ENCODE measurements at places on chromosomes 3 and 15.

DNA sequence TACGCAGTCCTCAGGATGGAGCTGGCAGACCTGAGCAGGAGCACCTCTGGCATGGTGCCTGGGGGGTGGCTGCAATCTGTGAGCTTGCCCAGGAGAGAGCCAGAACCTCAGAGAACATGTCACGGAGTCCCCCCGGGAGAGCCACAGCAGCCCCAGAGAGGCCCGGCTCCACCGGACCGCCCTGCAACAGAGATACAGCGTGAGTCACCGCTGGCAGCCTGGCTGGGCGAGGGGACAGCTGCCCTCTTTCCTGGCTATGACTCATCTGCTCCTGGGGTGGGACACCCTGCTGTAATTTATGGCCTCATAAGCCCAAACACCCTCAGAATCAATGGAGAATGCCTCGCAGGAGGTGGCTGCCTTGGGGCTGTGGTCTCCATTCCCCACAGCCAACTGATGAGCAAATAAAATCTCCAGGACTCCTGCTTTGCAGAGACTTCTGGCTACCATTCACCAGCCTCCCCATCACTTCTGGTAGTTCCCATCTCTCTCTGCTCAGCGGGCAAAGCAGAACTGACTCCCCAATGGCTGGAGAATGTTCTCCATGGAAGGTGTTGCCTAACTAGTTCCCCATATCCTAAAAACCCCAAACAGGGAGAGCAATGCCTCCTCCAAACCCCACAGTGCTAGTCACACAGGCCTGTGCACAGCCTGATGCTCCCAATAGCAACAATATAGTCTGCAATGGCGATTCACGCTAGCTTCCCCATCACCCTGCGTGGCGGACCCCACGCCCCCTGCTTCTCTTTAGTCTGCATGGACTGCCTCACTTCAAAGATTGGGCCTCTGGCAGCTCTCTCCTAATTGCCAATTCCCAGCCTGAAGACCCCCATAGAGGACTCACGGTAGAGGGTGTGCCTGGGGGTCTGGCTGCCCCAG is 21.6 kb downstream of the ACSBG1 start:
- DNase-seq: no peak

- DNase-seq: no peak
Observed at GRCh38 chr3:134903837-134904236, 108.8 kb downstream of the EPHB1 start.

DNA sequence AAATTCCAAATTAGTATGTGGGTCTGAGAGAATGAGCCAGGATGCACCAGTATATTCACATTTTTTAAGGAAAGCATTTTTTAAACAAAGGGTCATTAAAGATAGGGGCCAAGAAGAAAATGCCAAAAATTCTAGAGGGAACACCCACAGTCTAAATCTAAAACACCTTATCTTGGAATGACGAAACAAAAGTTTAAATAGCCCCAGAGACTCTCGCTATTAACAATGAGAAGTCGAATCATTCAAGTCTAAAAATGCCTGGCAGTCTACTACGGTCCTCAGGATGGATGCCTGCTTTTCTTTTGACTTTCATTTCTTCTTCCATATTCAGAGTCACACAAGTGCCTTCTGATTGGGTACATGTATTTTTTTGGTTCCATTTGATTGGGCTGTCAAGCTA is 66.3 kb downstream of the SSUH2 start:
- no peak for DNase-seq

DNA sequence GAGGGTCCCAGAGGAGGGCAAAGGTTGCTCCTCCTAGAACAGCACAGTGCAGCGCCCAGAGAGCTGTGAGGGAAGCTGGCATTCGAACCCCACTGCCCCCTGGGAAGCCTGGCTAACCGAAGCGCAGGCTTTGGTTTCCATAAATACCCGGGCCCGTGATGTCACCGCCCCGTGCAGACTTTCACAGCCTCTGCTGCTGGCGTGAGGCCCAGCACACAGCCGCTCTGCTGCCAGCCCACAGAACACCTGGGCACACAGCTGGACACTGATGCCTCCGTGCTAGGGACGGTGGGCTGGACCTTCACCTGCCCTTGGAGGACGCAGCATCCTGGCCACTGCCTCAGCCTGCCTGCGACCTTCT is 1.0 kb downstream of the IQSEC1 start:
- no peak for DNase-seq

DNA sequence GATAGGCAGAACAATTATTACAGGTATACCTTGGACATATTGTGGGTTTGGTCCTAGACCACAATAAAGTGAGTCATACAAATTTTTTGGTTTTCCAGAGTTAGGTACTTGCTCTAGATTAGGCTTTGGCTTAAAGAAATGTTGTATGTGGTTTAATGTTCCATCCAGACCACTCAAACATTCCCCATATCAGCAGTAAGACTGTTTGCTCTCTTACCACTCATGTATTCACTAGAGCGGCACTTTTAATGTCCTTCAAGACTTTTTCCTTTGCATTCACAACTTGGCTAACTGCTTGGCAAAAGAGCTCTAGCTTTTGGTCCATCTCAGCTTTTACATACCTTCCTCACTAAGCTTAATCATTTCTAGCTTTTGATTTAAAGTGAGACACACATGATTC is 250.5 kb upstream of the SETMAR start:
- DNase-seq: no peak

DNA sequence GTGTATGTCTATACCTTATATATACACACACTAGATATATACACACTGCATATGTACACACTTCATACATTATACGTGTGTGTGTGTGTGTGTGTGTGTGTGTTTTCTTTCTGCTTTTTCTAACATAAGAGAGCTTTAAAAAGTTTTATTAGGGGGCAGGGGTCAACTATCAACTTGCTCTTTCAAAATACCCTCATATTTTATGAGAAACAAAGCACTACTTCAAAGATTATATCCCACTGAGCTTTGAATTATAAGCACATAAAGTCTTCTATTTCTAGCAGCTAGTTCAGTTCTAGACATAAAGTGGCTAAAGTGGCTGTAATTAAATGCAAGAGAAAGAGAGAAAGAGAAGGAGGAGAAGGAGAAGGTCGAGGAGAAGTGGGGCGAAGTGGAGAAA is 1361.3 kb downstream of the ZPLD1 start:
- no peak for DNase-seq

GRCh38 chr15:49083401-49084284 is 37.4 kb upstream of the SECISBP2L start:
- DNase-seq: no peak

DNA sequence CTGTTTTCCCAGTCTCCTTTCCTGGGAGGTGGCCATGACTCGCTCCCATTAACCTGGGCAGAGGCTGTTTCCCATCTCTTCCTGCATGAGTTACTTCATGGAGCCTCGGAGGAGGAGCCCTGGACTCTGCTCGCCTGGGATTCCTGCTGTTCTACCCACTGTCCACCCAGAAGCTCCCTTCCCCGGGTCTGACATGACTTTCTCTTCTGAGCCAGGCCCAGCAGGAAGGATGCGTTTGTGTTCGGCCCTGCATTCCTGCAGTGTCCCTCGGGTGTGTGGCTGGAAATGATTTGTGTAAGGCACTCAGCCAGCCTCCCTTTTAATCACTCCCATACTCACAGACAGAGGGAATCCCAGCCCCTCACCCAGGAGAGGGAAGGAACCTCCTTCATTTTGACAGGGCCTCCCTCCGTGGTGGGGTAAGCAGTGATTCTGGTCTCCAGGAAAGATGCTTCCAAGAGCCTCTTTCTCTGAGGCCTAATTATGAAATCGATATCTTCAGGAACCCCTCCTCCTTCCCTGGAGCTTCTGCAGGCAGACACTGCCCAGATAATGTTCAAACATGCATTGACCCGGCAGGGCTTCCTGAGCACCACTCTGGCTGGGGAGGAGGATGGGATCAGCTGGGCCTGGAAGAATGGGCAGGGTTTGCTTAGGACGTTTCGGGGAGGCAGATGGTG is 41.6 kb upstream of the DLG1 start:
- no peak for DNase-seq

- DNase-seq: no peak
Observed at GRCh38 chr3:36597422-36597821, 166.9 kb downstream of the DCLK3 start.

DNA sequence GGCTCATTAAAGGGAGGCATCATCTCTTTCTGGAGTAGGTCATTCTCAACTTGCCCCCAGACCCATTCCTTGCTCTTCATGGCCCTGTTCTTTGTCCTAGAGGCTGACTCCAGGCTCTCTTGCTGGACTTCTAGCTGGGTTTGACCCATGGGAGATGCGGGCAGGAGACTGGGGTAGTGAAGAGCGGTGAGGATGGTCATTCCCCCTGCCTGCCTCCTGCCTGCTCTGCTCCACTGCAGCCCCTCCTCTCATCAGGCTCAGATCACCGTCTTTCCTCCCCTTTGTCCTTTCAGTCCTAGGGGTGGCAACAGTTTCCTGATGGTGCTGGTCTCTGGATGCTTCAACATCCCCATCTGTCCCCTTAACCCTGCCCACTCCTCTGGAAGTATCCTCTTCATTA is 170.9 kb downstream of the ABHD5 start:
- no peak for DNase-seq

DNA sequence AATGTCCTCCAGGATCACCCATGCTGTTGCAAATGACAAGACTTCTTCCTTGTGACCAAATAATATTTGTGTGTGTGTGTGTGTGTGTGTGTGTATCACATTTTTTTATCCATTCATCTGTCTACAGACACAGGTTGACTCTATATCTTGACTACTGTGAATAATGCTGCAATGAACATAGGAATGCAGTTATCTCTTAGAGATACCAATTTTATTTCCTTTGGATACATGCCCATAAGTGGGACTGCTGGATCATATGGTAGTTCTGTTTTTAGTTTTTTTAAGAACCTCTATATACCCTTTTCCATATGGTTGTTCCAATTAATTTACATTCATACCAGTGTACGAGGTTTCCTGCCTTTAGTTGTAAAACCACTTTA is 41.7 kb downstream of the GPR176 start:
- no peak for DNase-seq

- DNase-seq: no peak
Observed at GRCh38 chr3:59280113-59280512, 230.3 kb upstream of the CFAP20DC start.

DNA sequence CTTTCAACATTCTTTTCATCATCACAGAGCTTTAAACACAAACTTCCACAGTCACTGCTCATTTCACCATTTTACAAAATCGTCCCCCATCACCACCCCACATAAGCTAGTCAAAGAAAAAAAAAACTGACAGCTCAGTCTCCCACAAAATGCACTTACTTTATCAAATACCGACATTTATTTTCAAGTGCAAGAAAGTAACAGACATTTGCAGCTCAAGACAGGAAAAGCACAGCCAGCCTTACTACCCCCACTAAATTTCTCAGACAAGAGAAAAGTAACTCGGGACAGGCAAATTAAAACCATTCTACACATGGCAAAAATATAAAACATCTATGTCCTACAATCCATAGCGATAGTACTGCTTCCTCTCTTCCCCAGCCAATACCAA is 402.4 kb downstream of the SHQ1 start:
- DNase-seq: no peak

- DNase-seq: no peak
Observed at GRCh38 chr3:130789782-130790322, 43.2 kb upstream of the PIK3R4 start.

DNA sequence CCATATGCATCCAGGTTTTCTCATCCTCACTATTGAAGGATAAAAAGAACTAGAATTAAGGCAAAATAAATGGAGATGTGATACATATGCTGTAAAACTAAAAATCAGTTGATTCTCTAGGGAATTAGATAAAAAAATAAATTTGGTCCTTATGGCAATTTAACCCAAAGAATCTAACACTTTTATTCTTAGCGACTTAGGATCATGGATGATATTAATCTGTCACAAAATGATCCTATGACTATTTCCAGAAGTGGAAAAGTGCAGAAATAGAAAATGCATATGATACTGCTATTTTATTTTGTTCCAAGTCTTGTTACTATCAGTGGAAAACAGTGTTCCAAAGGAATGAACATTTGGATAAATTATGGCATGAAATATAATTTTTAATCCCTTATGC is 746.3 kb downstream of the ROBO2 start:
- DNase-seq: no peak

DNA sequence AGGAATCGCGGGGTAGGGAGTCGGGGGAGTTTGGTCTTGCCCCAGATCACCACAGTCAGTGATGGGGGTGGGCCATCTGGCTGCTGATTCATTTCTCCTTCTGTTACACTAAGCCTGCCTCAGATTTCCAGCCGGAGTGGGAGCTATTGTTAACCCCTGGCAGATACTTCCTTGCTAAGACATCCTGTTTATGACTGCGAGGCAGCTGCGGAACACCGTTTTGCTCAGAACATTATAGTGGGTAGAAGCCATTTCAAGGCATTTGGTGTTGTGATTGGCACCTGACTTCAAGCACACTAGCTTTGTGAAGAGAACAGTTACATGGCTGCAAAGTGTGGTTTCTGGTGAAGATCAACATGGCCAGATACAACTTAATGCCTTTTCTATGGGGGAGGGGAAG is 73.8 kb downstream of the FLNB start:
- DNase-seq: peak; percentile 14

DNA sequence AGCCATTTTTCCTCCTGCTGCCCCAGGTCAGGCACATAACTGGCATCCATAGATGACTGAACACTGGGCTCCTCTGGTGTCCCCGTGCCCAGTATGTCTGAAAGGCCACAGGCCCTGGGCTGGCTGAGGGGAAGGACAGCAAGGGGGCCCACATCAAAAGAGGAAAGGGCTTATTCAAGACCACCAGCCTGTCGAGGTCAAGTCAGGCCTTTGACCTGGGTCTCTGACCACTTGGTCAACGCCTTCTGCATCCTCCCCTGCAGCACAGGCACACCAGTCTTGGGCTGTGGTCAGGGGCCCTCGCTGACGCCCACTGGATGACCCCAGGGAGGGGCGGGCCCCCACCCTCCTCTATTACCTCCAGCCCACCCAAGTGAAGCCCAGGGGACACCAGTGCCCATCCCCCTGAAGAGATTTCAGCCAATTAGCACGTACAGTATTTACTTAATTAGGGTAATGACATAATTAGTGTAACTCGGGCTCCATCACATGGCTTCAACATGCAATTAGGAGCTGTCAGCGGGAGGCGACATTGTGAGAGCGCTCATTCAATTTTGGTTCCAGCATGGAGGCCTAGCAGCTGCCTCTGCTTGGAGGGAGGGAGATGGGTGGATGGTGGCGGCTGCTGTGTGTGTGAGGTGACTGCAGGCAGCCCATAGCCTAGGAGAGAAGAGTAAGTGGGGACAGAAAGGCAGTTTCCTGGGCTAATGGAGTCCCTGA is 13.5 kb upstream of the DNAH1 start:
- DNase-seq: no peak

Data from activated CD4-positive, alpha-beta memory T cell treated with anti-CD3 and anti-CD28 coated beads for 36 hours (primary cell).